Glutamatergic neuron (in vitro differentiated cells): ENCODE measurements at places on chromosomes 12 and 14. TPM values are rescaled to one million over a fixed set of nuclear protein-coding genes. Genes with fewer than 3 reads are reported as not detected.

Gene DNAJC22
- 4.5 TPM for total RNA-seq

Gene SCNN1A
- 0.74 TPM for total RNA-seq

Gene KLRG1
- total RNA-seq, result 5.2 TPM

Gene SERPINA1
- total RNA-seq, result not detected

Gene SPTB
- 1.9 TPM for total RNA-seq

- H3K27ac ChIP-seq, result no peak overlapping the region
- H3K27me3 ChIP-seq, result peaks cover 9% of the 10 kb centered on the region
- peaks cover 40% of the 10 kb centered on the region for H3K4me1 ChIP-seq
- H3K4me3 ChIP-seq, result no peak overlapping the region
Observed at GRCh38 chr14:81382517-81383225, 17.5 kb downstream of the STON2 start.

DNA sequence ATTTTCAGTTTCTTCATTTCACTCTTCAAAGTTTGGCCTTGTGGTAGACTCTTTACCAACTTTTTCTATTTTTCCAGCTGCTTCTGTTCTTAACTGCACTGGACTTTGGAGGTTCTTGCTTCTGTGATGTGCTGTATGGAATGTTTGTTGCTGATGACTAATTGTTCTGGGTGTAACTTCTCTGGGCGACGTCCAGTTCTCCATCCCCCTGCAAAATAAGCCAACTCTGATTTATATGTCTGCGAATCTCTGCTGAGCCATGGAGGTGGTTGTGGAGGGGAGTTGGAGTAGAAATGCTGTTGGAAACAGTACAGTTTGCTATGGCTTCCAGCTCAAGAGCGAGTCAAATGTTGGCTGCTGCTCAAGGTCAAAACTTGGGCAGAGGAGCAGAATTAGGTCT lies 113.9 kb upstream of the DYRK2 start:
- no peak for DNase-seq
- H3K36me3 ChIP-seq, result no peaks in the 10 kb centered on the region
- peaks cover 5% of the 10 kb centered on the region for H3K4me1 ChIP-seq
- no peak overlapping the region for H3K27ac ChIP-seq
- H3K4me3 ChIP-seq, result no peak overlapping the region

DNA sequence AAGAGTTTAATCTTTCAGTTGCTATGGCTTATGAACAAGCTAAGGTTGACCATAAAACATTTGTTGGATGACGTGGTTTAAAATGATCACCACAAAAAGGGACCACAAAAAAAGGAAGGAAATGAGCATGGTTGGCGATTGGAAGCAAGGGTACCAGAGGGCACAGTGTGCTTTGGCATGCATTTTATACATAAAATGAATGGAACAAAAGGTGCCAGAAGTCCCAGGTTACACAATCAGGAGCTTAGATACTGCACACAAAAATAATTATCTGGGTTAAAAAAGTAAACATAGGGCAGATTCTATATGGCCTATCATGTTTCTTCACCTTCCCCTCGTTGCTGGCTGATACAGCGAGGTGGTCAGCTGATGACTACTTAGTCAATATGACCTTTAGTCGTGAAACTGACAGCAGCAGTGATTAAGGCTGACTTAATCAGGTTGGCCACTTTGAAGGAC lies 50.7 kb downstream of the ZC3H14 start:
- H3K27ac ChIP-seq, result peak overlapping the region; percentile 31
- no peaks in the 10 kb centered on the region for H3K27me3 ChIP-seq
- no peak for DNase-seq
- peak overlapping the region; percentile 50 for H3K4me3 ChIP-seq

GRCh38 chr12:25366122-25366521 lies 115.4 kb upstream of the KRAS start:
- H3K27me3 ChIP-seq, result no peaks in the 10 kb centered on the region
- no peak overlapping the region for H3K27ac ChIP-seq
- no peak for DNase-seq
- H3K36me3 ChIP-seq, result no peaks in the 10 kb centered on the region
- H3K4me1 ChIP-seq, result peaks cover 13% of the 10 kb centered on the region
- no peak overlapping the region for H3K4me3 ChIP-seq

DNA sequence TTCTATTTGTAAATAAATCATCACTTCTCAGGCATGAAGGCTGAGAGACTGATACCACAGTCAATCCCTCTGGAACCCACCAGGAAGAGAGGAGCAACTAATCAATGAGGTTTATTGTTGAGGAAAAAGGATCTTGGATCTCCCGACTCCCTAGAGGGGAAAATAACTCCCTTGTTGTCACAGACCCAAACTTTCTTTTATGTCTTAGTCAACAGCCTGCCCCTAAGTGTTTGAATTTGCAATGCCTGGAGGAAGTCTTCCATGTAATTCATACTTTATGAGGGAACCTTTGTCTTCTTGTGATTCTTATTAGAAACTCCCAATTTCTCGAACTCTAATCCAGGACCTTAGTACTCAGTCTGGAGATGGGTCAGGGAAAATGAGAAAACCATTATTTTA lies 805.8 kb downstream of the DIO2 start:
- no peak overlapping the region for H3K4me3 ChIP-seq
- peak overlapping the region; percentile 31 for H3K27ac ChIP-seq
- H3K36me3 ChIP-seq, result no peaks in the 10 kb centered on the region
- peaks cover 1% of the 10 kb centered on the region for H3K27me3 ChIP-seq
